Dermis microvascular lymphatic vessel endothelial cell (primary cell): ENCODE measurements at places on chromosomes 1 and 21.

GRCh38 chr1:163813251-163813650 is 491.5 kb downstream of the NUF2 start:
- no peak for DNase-seq

- DNase-seq, result peak; percentile 81
Observed at GRCh38 chr1:65001231-65001792, 35.0 kb upstream of the JAK1 start.

DNA sequence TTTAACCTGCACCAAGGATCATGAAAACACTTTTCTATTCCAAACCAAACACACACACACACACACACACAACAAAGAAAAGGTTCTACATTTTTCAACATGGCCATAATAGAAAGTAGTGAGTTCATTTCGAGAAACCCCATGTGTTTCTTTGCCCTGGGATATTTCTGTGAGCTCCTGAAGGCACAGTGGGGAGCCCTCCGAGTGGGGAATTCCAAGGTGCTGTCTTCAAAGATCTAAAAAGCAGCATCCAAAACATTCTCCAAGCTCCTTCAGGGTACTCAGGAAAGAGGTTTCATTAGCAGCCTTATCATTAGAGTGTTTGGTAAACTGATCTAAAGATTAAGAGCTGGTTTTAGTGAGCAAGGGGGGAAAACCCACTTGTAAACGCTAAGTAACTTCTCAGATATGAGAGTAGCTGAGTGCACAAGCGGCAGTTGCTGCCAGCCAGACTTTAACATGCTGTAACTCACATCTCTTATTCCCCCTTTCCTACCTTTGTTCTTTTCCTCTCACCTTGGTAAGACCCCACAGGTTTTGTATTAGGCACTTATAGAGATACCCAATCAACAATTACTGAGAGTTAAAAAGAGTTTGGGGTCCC is 38.3 kb downstream of the ZC3H11B start:
- no peak for DNase-seq

DNA sequence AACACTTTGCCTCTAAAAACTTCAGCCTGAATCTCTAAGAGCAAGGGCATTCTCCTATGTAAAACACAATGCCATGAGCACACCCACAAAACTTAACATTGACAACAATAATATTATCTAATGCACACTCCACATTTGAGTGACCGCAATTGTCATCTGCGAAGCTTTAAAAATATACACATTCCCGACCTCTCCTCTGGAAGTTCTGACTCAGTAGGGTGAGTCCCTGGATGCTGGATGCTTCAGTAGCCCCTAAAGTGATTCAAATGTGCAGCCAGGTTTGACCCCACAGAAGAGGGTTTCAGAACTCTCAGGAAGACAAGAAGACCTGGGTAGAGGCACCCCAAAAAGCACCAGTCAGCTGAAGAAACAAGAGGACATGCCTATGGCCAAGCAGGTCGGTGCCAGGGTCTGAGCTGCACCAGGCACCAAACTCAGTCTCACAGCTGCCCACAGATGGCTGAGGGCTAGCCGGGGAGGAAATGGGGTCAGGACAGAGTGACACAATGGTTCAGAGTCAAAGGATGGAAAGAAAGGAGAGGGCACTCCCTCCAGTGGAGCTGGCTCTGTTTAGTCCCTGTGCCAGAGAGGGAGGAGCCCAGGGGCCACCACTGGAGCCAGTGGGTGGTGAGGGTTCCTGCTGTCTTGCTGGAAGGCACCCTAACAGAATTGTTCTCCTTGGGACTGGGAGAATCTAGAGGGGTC is 17.4 kb downstream of the PIK3C2B start:
- no peak for DNase-seq

- no peak for DNase-seq
Observed at GRCh38 chr1:226609836-226610455, 61.4 kb downstream of the STUM start.

GRCh38 chr1:1353389-1354151 is 4.4 kb upstream of the DVL1 start:
- no peak for DNase-seq

GRCh38 chr21:15007716-15008296 is 57.0 kb downstream of the NRIP1 start:
- no peak for DNase-seq

GRCh38 chr1:6014130-6014999 is 22.1 kb upstream of the NPHP4 start:
- DNase-seq, result no peak

DNA sequence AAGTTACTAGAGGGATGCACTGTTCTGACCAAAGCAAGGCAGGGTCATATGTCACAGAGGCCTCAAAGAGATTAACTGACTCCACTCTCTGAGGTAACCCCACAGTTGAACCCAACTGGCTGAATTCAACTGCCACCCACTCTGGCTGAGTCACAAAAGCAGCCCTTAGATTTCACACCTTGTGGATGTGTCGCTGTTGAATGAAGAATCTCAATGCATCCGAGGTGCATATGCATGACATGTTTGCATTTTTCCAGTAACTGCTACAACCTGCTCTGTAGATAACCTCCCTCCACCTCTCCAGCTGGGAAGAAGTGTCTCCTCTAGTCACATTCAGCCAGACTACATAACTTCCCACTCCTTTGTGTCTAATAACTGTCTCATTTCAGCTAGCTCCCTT is 27.9 kb upstream of the KIF21B start:
- no peak for DNase-seq

GRCh38 chr1:53134961-53135734 is 7.3 kb downstream of the SLC1A7 start:
- DNase-seq, result no peak

GRCh38 chr1:31020007-31020790 is 45.3 kb downstream of the PUM1 start:
- peak; percentile 24 for DNase-seq

DNA sequence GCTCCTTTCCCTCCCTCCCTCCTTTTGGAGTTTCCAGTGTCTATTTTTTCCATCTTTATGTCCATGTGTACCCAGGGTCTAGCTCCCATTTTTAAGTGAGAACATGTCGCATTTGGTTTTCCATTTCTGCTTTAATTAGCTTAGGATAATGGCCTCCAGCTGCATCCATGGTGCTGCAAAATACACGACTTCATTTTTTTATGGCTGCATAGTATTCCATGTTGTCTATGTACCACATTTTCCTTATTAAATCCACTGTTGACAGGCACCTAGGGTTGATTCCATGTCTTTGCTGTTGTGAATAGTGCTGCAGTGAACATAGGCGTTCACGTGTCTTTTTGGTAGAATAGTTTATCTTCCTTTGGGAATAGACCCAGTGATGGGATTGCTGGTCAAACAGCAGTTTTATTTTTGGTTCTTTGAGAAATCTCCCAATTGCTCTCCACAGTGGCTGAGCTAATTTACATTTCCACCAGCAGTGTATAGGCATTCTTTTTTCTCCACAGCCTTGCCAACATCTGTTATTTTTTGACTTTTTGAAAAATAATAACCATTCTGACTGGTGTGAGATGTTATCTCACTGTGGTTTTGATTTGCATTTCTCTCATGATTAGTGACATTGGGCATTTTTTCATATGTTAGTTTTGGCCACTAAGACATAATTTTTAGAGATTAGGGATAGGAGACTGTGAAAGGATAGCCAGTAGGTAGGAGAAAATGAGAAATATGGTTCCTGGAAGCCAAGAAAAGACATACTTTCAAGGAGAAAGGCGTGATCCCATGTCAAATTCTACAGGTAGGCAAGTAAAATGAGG is 50.4 kb downstream of the ADAMTS1 start:
- no peak for DNase-seq

GRCh38 chr1:223714849-223715603 is 2.7 kb downstream of the CAPN2 start:
- DNase-seq, result peak; percentile 91
